ENCODE measurements at places on chromosomes 5 and 9. TPM values are rescaled to one million over a fixed set of nuclear protein-coding genes. Genes with fewer than 3 reads are reported as not detected.

- no peak for DNase-seq
- no peak overlapping the region for H3K4me3 ChIP-seq
- no peak overlapping the region for H3K27ac ChIP-seq
- no peaks in the 10 kb centered on the region for H3K27me3 ChIP-seq
These were observed 309.3 kb upstream of the SEMA6A start for GRCh38 chr5:116883875-116884274.

The ARID3C gene
- not detected for polyA plus RNA-seq

The ARL14EPL gene
- 0.17 TPM for polyA plus RNA-seq

The FAM221B gene
- not detected for polyA plus RNA-seq

The PCDHA1 gene
- polyA plus RNA-seq = not detected

- no peaks in the 10 kb centered on the region for H3K4me1 ChIP-seq
- H3K27me3 ChIP-seq = no peaks in the 10 kb centered on the region
These were observed 37.5 kb downstream of the ZNF618 start for GRCh38 chr9:113913426-113914195.

DNA sequence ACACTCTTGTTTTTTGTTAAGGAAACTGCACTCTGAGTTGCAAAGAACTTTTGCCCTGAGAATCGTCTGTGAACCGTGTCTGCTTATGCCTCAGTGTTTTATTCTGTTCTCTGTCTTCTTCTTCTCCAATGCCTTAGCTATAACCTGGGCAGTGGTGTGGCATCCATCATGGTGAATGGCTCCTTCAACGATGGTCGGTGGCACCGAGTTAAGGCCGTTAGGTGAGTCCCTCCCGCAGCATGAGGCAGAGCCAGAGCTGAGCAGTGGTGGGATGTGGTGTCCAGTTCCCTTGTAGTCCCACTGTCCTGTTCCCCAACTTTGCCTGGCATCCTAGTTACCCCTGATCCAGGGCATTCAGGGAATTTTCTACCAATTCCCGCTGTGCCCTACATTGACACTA is 98.3 kb downstream of the LIFR start:
- no peaks in the 10 kb centered on the region for H3K36me3 ChIP-seq
- no peak overlapping the region for H3K27ac ChIP-seq
- H3K27me3 ChIP-seq = peaks cover 69% of the 10 kb centered on the region
- no peak for DNase-seq
- no peak overlapping the region for H3K4me3 ChIP-seq
- peaks cover 10% of the 10 kb centered on the region for H3K4me1 ChIP-seq

The SMARCA2 gene
- polyA plus RNA-seq = 78.1 TPM

GRCh38 chr9:95185956-95186355 is 131.6 kb downstream of the FANCC start:
- H3K36me3 ChIP-seq = no peaks in the 10 kb centered on the region
- DNase-seq = no peak
- no peak overlapping the region for H3K27ac ChIP-seq
- H3K4me1 ChIP-seq = no peaks in the 10 kb centered on the region
- no peak overlapping the region for H3K4me3 ChIP-seq

GRCh38 chr5:96067894-96068614 is 106.4 kb upstream of the ELL2 start:
- H3K36me3 ChIP-seq = no peaks in the 10 kb centered on the region
- no peaks in the 10 kb centered on the region for H3K4me1 ChIP-seq
- H3K27me3 ChIP-seq = no peaks in the 10 kb centered on the region

DNA sequence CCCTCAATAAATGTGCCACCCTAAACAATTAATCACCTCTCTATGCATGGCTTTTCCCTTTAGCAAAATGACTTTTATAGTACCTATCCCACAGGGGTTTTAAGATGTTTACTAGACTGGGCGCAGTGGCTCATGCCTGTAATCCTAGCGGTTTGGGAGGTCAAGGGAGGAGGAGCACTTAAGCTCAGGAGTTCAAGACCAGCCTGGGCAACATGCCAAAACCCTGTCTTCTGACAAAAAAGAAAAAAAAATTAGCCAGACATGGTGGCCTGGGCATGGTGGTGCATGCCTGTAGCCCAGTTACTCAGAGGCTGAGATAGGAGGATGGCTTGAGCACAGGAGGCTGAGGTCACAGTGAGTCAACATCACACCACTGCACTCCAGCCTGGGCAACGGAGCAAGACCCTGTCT is 13.5 kb downstream of the SH3TC2 start:
- no peak for DNase-seq
- no peaks in the 10 kb centered on the region for H3K27me3 ChIP-seq

GRCh38 chr5:127776477-127776876 is 73.3 kb downstream of the CCDC192 start:
- no peak overlapping the region for H3K4me3 ChIP-seq
- no peaks in the 10 kb centered on the region for H3K36me3 ChIP-seq
- no peaks in the 10 kb centered on the region for H3K4me1 ChIP-seq
- DNase-seq = no peak

The PDE6A gene
- polyA plus RNA-seq = not detected

DNA sequence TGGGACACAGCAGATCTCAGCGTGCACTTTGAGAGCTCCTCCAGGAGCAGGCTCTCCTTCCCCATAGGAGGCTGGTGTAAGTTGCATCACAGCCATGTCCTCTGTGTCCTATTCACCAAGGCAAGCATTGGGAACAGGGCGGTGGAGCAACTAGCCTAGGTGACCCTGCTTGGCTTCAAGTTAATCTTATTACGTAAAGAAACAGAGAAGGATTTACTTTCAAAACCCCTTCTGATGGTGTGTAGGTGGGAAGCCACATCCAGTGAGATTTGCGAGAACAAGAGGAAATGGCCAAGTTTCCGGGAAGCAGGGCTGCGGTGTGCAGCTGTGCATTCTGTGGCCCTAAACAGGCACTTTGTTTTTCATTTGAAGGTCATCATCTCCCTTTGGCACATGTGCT is 80.2 kb downstream of the TRIO start:
- H3K27ac ChIP-seq = no peak overlapping the region
- no peaks in the 10 kb centered on the region for H3K36me3 ChIP-seq
- no peak for DNase-seq
- H3K27me3 ChIP-seq = no peaks in the 10 kb centered on the region

The ARHGEF28 gene
- polyA plus RNA-seq = not detected

DNA sequence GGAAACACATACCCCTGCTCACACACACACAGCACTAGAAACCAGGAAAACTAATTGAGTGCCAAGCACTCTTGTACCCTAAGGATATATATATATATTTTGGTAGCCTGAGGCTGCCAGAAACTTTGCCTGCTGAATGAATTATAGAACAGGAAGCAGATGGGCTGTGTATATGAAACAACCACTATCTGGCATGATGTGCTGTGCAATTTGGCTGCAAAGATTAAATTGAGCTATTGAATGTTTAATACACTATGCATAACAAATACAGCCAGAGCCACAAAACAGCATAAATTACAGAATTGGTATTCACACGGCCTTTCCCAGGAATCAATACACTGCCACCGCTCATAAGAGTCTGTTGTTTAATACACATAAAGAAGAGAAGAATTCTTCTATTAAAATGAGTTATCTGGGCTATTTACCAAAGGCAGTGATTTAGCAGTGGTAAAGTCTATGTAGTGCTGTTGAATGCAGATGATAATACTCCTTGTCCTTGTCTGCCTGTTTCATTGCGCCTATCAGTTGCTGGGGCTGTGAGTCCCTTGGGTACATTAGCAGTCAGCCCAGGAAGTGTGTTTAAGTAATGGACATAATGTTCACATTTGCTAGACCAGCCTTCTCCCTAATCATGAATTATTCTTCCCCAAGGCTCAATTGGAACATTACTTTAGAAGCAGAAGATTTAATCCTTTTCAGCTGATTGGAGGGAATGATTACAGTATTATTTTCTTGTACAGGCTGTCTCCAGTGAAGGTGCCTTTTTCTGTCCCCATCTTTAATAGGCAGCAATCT is 294.3 kb downstream of the TLE1 start:
- no peak for DNase-seq
- no peaks in the 10 kb centered on the region for H3K4me1 ChIP-seq
- no peaks in the 10 kb centered on the region for H3K36me3 ChIP-seq
- H3K4me3 ChIP-seq = no peak overlapping the region

The CCL28 gene
- polyA plus RNA-seq = 18.7 TPM
